ENCODE measurements at places on chromosomes 1 and 21. TPM values are rescaled to one million over a fixed set of nuclear protein-coding genes. Genes with fewer than 3 reads are reported as not detected.

GRCh38 chr1:25065795-25066238 is 135.7 kb upstream of the RUNX3 start:
- DNase-seq = peak; percentile 73

DNA sequence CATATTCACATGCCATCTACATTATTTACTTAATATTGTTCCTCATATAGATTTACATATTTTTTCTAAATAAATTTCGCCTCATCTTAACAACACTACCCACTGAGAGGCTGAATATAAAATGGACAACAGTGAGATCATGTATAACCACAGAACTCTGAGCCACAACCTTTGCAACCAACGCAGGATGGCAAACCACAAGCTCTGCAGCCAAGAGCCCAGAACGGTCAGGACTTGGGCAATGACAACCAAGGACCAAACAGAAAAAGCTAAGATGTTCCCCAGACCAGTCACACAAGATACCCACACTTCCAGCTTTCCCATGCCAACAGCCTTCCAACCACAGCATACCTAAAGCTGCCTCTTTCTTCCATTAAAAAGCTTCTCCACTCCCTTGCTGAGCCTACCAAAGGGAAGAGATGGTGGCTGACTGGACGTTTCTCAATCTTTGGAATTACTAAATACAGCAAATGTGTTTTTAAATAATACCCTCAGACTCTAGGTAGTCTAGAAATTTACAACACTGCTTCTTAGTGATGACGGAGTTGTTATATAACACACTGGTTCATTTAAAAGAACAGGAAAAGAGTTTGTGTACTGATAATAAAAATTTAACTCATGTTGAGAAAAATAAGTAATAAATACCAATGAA is 117.9 kb downstream of the AKT3 start:
- no peak for DNase-seq

GRCh38 chr21:16454399-16454798 is 724.6 kb downstream of the USP25 start:
- DNase-seq = peak; percentile 21

GRCh38 chr21:45082736-45083135 is 8.4 kb downstream of the ADARB1 start:
- DNase-seq = no peak

- no peak for DNase-seq
Observed at GRCh38 chr1:209727785-209728184, 23.1 kb downstream of the HSD11B1 start.

- no peak for DNase-seq
Observed at GRCh38 chr1:4775506-4775905, 121.1 kb downstream of the AJAP1 start.

DNA sequence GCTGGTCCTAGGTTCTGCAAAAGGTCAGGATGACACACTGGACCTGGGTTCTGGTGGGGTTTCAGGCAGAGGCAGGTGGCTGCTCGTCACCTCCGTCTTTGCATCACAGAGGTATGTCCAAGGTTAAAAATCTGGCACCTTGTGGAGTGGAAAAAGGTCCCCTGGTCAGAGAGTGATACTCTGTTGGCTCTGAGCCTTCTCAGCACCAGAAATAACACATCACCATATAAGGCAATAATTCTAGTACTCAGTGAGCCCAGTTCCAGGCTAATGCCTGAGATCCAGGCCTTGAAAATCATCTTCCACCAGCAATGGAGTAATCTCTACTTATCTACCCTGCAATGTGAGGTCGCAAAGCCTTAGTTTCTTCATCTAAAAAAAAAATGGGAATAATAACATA is 127.3 kb upstream of the C8B start:
- DNase-seq = no peak

GRCh38 chr1:30807318-30808066 is 49.9 kb upstream of the LAPTM5 start:
- peak; percentile 72 for DNase-seq

DNA sequence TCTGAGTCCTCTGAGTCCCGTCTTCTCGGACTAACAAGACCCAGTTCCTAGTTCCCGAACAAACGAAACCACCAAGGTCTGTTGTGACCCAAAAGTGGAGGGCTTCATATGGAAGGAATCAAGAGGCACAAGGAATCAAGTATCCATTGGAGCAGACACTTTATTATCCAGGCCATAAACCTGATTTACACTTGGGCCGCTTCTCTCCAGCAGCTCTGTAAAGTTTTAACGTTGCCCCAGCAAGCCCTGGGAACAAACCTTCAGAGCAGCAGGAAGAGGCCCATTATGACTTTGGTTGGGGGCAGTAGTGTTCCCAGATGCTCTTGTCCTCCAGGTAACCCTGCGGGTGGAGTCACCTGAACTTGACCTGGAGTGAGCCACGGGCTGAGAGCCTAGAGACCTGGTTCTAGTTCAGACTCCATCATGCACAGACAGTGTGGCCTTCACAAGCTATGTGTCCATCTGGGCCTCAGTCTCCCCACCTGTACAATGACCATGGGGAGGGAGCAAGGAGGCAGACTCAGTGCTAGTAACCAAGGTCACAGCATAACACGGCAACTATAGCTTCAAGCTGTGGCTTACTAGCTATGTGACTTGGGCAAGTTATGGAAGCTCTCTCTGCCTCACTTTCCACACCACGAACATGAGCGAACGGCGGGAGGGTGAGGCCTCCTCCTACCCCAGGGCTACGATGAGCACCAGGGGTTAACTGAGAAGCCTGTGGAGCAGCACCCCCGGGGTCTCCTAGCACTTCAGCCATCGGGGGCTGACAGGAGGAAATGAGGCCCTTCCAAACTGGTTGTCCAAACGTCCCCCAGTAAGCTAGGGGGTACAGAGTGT is 95.7 kb downstream of the GLIS1 start:
- DNase-seq = peak; percentile 6

DNA sequence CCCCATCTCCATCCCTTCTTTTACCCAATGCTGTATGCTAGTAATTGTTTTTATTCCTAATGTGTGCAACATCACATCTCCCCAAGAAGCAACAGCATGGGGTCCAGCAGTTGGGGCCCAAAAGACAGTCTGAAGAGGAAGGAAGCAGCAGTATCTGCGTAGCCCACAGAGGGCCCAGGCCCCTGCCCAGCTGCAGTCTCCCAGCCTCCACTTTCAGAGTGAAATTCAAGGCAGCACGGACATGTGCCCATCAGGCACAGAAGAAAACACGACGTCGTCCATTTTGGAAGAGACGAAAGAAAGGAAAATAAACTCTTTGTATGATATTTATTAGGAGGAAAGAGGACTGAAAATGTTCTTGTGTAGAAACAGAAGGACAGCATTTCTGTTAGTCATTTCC is 37.4 kb downstream of the NCF2 start:
- DNase-seq = no peak

- DNase-seq = peak; percentile 98
Observed at GRCh38 chr1:223706077-223706973, 6.0 kb upstream of the CAPN2 start.

GRCh38 chr1:183106166-183106565 is 79.9 kb upstream of the LAMC2 start:
- no peak for DNase-seq

- DNase-seq = no peak
Observed at GRCh38 chr21:35015435-35016024, 33.6 kb downstream of the RUNX1 start.

DNA sequence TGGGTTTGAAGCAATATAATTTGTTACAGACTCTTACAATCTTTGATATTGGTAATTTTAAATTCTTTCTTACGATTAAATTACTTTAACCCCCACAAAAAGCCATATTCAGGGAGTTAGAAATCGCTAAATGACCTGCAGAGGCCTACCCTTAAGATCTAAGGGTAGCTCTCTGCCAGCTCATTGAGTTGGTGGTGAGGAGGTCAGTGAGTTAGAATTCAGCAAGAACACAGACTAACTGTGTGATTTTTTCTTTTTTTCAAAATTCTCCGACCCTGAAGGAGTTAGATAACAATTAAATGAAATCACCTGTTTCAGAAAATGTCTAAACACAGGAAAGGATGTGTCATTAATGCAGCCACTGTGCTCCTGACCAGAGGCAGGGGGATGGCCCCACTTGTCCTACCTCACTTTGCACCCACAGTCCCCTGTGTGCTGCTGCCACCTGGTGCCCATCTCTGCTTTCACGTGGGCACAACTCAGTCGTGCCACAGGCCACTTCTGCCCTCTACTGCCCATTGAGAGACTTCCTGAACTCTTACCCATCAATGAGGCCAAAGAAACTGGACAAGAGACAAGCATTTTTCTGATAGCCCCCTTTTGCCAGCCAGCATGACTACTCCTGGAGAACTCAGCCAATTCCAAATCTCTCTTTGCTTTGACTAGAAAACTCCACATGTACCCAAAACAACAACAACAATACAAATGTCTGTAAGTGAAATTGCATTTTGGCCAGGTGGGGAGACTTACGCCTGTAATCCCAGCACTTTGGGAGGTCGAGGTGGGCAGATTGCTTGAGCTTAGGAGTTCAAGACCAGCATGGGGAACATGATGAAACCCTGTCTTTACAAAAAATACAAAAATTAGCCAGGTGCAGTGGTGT is 8.4 kb downstream of the CFAP45 start:
- DNase-seq = peak; percentile 84

- DNase-seq = no peak
Observed at GRCh38 chr1:2561898-2562895, 6.0 kb downstream of the TNFRSF14 start.

- DNase-seq = no peak
Observed at GRCh38 chr1:161307230-161307768, 2.5 kb downstream of the MPZ start.

DNA sequence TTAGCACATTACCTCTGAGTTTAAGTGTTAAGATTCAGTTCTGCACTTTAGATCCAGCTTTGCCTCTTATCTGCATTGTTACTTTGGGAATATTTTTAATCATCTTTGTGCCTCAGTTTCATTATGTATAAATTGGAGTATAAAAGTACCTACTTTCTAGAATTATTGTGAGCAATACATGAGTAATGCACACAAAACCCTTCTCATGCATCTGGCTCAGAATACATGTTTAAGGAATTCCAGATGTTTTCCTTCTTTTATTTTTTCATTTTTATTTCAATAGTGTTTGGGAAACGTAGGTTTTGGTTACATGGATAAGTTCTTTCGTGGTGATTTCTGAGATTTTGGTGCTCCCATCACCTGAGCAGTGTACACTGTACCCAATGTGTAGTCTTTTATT is 14.2 kb downstream of the C8A start:
- no peak for DNase-seq

DNA sequence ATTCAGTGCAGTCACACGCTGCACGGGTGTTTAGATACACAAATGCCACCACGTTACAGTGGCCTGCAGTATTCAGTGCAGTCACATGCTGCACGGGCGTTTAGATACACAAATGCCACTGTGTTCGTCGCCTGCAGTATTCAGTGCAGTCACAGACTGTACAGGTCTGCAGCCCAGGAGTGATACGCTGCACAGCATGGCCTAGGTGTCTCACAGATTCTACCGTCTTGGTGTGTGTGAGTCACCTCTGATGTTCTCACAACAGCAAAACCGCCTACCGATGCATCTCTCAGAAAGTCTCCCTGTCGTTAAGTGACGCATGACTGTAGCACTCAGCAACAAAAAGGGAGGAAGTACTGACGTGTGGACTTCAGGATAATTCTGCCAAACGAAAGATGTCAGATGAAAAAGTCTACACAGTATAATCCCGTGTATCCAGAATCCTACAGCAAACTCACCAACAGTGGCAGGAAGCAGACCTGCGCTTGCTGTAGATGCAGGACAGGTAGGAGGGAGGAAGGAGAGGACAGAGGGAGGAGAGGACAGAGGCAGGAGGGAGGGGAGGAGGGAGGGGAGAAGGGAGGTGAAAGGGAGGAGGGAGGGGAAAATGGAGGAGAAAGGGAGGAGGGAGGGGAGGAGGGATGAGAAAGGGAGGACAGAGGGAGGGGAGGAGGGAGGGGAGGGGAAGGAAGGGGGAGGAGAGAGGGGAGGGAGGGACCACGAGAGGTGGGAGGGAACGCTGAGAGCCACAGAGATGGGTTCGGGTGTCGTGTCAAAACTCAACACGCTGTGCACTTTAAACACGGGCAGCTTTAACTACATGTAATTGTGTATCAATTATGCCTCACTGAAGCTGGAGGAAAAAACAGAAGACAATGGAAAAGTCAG is 36.3 kb upstream of the PCBP3 start:
- DNase-seq = no peak

DNA sequence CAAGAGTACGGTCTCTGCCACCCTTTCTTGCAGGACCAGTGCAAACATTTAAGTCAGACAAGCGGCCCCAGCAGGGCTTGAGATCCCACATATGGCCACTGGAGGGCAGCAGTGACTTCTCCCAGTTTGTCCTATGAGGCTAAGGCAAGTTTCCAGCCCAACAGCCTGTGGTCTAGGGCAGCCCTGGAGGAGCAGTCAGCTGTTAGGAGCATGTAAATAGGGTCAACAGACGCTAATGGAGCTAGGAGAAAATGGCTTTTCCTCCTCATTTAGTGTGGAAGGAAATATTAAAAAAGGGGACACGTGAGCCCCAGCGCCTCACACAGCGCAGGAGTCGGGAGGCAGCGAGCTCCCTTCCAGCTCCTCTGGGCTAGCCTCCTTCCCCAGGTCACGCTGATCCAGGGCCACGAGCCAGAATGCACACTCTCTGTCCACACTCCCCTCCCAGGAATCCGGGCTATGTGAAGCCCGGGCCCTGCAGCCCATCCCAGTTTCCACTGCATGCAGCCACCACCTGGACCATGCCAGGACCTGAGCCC is 95.6 kb downstream of the LAMC2 start:
- DNase-seq = peak; percentile 96

DNA sequence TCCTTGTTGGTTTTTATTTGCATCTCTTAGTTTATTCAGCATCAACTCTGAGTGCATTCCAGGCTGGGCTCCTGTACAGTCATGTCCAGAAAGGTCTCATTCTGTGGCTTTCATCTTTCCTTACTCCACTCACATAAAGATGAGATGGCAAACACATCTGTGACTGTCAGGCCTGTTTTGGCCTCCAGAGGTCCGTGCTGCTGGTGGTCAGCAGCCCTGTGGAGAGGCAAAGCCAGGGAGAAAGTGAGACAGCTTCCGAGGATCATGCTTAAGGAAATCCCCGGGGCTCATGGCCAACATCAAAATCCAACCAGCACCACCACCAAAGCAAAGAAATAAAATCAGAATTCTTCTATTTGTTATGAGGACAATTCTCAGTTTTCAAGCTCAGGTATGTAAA is 96.1 kb upstream of the HIVEP3 start:
- DNase-seq = no peak

DNA sequence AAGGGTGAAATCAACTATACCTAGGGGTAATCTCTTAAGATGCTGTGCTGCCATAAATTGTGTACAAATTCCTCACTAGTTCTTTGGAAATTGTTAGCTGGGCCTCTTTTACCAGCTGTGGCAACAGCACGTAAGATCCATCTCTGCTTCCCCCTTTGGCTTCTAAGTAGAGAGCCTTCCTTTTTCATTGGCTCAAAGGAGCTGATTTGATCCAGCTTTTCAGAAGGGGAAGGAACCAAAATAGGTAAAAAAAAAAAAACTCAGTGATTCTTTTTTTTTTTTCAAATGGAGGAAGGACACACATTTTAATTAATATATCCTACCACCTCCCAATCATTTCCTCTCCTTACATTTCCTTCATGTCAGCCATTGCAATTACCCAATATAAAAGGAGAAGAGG is 4.0 kb upstream of the RCAN1 start:
- no peak for DNase-seq

The ST7L gene
- 21.5 TPM for total RNA-seq

The PLD5 gene
- total RNA-seq = 0.43 TPM

The MAP3K6 gene
- total RNA-seq = 96.6 TPM

The RORC gene
- 24.7 TPM for total RNA-seq

The SMIM1 gene
- 11.0 TPM for total RNA-seq

The RCOR3 gene
- 41.9 TPM for total RNA-seq

The CREB3L4 gene
- total RNA-seq = 13.6 TPM

The ZNF683 gene
- total RNA-seq = not detected

The CXADR gene
- 25.2 TPM for total RNA-seq

The CADM3 gene
- total RNA-seq = 2.2 TPM

The CELA3A gene
- not detected for total RNA-seq

The TMEM269 gene
- total RNA-seq = 0.09 TPM

Measured in lung (tissue), 17 donors.